ENCODE measurements at places on chromosomes 5 and 9.

DNA sequence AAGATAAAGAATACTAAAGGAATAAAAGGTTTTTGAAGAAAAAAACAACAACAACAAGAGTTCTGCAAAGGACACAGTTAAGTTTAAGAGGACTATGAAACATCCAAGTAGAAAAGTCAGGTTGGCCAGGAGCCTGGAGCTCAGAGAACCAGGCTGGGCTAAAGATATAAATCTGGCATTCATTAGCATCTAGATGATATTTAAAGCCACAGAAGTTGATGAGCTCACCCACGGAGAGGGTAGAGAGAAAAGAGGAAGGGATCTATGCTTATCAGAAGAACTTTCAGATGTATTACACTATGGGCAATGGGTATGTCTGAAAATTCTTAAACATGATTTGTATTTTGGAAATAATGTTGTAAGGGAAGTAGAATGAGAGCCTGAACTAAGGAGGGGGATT lies 9.9 kb downstream of the MIER3 start:
- no peak for DNase-seq

- no peak for DNase-seq
These were observed 148.7 kb upstream of the RANBP3L start for GRCh38 chr5:36450229-36451014.

DNA sequence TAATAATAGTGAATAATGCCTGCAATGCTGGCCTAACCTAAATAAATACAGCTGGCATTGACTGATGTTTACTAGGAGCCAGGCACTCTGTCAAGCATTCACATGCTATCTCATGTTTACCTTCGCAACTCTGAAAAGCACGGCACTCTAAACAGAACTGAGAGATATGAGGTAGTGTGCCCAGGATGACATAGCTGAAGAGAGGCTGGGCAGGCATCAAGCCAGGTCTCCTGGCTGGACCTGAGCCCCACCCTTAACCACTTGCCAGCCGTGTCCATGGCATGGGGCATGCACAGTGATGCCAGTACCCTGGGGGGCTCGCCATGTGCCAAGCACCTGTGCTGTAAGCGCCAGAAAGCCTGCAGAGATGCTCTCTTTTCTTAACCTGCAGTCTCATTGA lies 119.4 kb upstream of the MVB12B start:
- DNase-seq: no peak

GRCh38 chr9:91884696-91885687 lies 65.0 kb downstream of the ROR2 start:
- no peak for DNase-seq

DNA sequence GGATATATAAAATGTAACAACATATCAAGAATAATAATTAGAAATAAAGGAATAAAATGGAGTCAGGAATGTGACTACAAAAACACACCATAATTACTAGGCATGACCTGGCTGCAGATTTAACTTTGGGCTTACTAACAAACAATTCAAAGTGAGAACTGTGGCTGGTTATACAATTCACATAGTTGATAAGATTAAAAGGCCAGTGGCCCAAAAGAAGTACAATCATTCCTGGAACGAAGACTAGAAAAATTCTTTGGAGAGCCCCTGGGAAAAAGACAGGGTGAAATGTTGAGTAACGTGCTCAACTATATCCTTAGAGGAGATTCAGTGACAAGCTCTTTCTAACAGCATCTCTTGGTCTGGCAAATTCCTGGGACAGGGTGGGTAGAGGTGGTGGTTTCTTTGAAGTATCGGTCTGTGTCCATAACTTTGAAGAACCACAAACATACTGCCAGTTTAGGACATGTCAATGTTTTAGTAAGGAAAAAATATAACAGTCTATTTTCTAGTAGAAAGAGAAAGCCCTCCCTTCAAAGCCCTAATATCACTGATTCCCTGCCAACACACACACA lies 75.0 kb upstream of the IL6ST start:
- DNase-seq: no peak

GRCh38 chr5:140794595-140795258 lies at the start of gene PCDHA2:
TSS of gene PCDHA2 (plus strand) at chr5:140794852.
- no peak for DNase-seq

- DNase-seq: no peak
These were observed 6.1 kb upstream of the NRARP start for GRCh38 chr9:137308057-137308619.

DNA sequence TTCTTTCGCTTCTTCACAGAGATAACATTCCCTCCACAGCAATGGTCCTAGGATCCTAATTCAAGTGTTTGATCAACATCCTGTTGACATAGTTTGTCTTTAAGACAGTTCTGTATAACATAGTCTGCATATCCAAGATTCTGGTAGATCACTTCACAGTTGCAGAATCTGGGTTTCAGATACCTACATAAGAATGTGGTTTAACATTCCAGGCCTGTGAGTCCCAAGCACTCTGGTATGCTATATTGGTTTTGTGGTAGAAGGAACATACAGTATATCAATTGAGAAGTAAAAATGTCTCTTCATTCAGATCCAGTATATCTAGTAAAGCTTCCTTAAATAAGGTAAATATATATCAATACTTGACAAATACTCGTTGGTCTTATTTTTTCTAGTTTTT lies 914.2 kb upstream of the CDH6 start:
- DNase-seq: no peak

DNA sequence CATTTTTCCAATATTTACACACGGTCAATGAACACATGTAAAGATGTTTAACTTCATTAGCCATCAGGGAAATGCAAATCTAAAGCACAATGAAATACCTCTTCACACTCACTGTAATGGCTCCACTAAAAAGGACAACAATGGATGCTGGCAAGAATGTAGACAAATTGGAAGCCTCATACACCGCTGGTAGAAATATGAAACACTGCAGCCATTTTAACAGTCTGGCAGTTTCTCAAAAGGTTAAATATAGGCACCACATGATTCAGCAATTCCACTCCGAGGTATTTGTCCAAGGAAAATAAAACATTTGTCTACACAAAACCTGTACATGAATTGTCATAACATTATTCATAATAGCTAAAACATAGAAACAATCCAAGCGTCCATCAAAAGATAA lies 20.0 kb downstream of the RNF145 start:
- DNase-seq: no peak

DNA sequence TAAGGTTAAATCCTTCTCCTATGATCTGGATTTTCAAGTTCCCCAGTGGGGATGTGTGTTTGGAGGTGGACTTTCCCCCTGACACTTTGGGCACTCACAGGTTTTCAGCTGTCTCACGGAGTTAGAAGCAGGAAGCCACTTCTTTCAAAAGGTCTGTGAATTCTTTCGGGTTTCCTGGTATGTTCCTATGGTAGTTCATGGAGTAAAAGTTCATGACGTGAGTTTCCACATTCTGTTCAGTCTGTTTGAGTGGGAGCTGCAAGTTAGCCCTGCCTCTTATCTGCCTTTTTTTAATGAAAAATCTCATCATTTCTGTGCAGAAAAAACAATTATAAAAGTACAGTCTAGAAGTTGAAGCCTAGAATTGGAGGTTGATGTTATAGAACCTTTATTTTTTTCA lies 24.9 kb upstream of the SNCAIP start:
- no peak for DNase-seq

GRCh38 chr5:168697034-168697720 lies 118.0 kb upstream of the PANK3 start:
- no peak for DNase-seq

DNA sequence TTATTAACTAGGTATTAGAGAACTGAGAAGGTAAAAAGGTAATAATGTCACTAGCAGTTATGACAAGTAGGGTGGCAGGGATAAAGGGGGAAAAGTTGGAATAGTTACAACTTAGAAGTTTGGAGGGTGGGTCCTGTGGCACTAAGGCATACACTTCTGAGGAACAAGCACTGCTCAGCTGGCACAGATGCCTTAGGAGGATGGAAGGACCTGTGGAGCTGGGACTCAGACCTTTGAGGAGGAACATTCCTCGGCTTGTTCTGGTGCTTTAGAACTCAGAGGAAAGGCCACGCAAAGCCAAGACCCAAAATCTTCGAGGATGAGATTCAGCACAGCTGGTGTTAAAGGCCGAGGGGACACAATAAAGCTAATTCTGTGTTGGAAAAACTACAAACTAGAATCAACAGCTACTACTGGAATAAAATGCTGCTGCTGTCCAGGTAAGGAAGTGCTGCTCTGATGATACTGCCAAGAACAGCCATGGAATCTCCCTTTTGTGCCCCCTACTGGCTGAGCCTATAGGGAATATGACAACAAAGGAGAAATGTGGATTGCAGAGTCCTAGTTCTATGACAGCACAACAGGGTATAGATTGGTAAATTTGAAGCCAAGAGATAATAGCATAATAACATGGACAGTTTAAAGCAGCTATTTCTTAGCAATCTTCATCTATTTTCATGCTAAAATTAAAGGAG lies 126.7 kb downstream of the SLC25A46 start:
- DNase-seq: no peak

DNA sequence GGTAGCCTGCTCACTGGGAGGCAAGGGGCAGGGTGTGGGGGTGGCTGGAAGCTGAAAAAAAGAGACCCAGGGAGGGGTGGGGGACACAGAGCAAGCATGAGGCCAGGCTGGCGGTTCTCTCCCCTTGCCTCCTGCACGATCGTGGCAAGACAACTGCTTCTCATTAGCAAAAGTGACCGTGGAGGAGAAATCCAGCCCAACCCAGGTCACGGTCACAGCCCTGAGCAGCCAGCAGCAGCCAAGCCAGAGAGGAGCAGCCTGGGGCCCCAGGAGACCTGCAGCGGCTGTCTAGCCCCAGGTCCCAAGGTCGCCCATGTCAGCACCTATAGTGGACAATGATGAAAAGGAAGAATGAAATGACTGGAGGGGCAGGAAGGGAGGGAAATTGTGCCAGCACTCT lies 89.1 kb downstream of the NRG2 start:
- no peak for DNase-seq

DNA sequence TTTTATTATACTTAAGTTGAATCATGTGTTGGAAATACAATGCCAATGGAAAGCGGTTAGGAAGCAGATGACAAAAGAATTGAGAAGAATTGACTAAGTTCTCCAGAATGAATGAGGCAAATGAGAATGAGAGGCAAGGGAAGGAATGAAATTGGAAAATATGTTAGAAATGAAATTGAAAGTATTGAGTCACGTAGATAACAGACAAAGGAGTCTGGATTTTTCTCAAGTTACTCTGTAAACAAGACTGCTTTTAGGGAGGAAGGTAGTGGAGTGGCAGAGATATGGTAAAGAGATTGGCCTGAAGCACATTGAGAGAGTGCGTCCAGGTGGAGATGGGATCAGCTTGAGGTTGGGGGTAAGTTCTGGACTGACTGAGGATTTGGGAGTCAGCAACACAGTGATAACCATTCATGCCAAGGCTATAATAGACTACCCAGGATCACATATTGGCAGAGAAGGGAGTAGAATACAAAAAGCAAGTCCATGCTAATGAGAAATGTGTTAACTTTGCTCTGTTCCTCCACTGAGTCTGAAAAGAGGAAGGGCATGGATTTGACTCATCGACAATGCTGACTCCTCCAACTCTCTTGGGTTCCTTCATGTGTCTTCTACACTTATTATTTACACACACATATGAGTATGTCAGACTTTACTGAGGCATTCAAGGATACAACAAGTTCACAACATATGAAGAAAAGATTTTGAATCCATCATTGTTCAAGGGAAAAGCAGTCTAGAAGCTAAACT lies 814.2 kb upstream of the ZNF608 start:
- no peak for DNase-seq

- no peak for DNase-seq
These were observed 247.0 kb downstream of the CWC27 start for GRCh38 chr5:65015767-65016166.

DNA sequence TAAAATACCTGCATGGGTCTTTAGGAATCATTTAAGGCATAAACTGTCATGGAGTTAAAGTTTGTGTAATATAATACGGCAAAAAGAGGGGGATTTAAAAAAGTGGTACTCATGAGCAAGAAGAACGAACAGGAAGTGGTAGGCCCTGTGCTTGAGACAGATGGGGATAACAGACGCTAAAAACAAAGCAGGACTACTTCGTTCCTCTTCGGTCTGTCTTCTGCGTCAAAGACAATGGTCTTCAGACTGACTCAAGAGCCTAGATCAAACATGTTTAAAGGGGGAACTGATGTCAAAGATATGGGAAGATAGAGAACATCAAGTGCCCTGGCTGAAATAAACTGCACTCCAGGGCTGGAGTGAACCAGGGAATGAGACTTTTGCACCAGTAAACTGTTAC lies 59.8 kb upstream of the RFX3 start:
- DNase-seq: no peak

GRCh38 chr9:34047864-34048726 lies 592 bp downstream of the UBAP2 start:
- peak; percentile 2 for DNase-seq

GRCh38 chr5:161138751-161139455 lies 286.9 kb upstream of the ATP10B start:
- no peak for DNase-seq

DNA sequence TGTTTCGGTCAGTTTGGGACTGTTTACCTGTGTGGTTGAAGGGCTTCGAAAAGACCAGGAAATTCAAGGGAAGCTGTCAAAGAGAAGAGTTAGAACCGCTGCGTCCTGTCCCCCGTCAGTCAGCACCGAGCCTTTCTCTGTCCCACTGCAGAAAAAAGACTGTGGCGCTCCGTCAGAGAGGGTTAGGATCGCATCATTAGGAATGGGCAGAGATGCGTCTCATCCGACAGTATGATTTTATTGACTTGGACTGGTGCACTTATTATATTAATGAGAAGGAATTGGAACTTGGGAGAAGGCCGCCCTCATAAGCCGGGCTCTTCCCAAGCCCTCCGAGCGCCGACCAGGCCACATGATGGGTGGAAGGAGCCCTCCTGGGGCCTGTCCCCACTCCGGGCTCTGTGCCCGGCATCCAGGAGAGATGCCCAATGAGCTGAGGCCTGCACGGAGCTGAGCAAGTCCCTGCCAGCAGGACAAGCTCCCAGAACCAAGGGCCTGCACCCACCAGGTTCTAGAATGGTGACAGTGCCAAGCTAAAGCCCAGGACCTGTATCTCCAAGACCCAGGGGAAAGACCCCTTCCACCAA lies 71.5 kb downstream of the NEK6 start:
- no peak for DNase-seq

DNA sequence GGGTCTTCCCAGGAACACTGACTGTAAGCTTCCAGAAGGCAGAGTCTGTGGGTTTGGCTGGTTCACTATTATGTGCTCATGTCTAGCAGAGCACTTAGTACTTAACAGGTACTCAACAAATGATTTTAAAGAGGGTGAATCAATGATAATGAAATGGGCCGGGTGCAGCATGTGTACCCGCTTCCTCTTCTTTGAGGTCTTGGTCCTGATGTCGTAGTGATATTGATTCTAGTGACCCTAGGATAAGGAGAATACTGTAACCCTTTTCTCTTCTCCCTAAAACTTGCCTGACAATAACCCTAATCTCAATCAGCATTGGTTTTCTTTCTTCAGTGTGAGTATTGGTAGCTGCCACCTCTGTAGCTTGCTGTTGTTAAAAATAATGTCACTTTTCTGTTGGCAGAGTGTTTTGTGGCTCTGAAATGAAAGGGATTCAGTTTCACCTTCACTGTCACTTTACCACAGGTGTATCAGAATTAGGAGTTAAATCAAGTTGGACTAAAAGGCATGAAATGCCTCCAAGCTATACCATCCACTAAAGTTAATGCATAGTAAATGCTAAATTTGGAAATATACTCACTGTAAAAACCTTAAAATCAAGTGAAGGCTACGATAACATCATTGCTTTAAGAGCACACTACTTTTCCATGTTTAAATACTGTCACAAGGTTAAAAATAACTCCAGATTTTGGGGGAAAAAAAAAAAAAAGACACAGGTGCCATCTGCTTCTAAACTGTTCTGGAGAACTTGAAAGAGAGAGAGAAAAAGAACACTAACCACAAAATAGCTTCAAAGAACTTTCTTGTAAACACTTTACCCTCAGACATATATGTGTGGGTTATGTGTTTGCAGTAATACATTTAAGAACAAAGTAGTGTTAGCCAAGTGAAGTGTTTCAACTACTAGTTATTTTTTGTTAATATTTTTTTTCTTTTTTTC lies 6.0 kb downstream of the CAMK4 start:
- DNase-seq: no peak
